ENCODE measurements at places on chromosomes 7 and 10. TPM values are rescaled to one million over a fixed set of nuclear protein-coding genes. Genes with fewer than 3 reads are reported as not detected.
A peak's percentile ranks its signal among the peaks of the same experiment; 100 is the strongest.

DNA sequence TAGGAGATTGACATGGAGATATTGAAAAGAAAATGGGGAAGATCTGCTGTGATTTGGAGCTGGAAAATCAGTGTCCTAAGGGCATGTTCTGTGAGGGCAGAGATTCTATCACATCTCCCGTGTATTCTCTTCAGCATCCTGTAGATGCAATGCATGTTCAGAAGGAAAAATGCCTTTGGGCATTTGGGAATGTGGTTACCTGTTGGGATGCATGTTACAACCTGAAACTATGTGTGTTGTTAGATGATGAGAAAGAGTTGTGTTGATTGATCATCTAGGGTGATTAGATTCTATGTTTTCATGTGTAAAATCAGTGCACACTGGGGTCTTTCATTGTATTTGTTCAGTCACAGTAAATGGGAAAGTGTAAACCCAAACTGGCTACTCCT, 14.7 kb downstream of the CUZD1 start:
- no peak for DNase-seq

DNA sequence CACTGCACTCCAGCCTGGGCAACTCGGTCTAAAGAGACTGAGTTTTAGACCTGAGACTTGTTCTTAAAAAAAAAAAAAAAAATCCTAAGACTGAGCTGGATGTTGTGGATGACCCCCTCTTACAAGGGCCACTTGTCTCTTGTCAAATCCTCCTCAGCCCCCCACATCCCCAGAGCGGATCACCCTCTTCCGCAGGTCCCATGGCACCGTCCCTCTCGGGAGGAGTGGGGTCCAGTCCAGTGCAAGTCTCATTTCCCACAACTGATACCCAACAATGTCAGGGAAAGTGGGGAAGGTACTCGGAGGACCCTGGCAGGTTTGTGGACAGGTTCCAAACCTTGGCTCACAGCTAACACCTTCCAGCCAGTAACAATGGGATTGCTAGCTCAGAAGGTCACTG, 100.3 kb downstream of the ELFN1 start:
- peak; percentile 14 for DNase-seq

DNA sequence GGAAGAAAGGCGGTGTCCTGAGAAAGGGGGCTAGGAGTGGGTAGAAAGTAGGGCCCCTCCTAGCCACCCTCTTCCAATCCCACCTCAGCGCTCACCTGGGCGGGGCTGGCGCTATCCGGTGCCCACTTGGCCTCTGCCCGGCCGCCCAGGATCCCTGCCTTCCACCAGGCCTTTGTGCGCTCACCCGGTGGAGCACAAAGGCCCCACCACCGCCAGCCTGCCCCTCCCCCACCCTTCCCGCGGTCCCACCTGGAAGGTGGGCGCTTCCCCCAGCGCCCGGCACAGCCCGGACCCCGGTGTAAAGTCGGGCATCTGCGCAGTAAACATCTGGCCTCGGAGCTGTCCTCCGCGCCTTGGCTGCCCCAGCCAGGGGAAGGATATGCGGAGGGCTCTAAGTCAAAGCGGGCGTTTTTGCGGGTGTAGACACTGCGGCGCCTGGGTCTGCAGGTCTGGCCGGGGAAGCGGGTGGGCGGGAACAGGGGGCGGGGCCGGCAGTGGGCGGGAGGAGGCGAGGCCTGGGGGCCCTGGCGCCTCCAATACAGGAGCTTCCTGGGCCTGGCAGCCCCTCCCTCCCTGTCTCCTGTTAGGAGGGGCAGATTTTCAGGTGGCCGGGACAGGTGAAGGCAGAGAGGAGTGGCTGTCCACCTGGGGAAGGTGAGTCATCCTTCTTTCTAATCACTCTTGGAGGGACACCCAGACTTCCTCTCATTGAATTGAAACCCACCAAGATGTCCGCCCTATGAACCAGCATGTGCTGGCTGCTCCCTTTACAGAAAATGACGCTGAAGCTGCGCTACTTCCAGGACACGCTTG, 49.3 kb downstream of the PNLIPRP2 start:
- peak; percentile 81 for DNase-seq

The ZNF789 gene
- 7.8 TPM for total RNA-seq

DNA sequence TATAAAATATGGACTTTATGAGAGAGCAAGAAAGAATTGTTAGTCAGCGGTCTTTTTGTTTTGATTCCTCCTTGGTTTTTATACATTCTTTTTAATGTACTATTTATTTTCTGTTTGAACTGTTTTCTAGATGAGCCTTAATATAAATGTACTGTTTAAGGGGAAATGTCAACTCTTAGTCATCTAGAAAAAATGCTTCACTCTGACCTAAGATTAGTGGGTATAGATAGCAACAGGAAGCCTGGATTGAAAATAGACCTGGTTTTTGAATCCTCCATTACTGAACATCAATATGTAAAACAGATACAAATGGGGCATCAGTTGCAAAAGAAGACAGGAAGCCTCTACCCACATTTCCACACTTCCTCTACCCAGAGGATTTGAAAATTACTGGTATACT, 87.8 kb downstream of the CHRM2 start:
- DNase-seq: no peak

- no peak for DNase-seq
These were observed 43.3 kb downstream of the ETV1 start for GRCh38 chr7:13946181-13946580.

The BMS1 gene
- total RNA-seq: 13.7 TPM

- no peak for DNase-seq
These were observed 269.3 kb downstream of the BICC1 start for GRCh38 chr10:58781873-58782488.

- DNase-seq: no peak
These were observed 49.8 kb downstream of the LHPP start for GRCh38 chr10:124511205-124512039.

DNA sequence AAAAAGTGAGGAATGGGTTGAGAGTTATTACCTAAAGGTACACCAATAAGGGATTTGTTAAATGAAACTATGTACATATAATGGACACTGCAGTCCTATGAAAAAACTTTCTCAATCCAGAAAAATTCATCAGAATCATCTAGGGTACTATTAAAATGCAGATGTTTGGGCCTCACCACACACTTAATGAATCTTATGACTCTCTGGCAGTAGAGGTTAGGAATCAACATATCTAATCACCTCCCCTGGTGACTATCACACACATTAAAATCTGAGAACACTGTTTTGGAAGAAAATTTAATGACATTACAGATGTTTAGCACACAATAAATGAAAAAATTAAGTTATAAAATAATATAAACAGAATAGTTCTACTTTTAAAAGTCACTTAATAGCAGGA, 32.1 kb downstream of the BAZ1B start:
- DNase-seq: no peak

The ASB10 gene
- total RNA-seq: not detected

The ZNF716 gene
- not detected for total RNA-seq

The CLIP2 gene
- total RNA-seq: 12.5 TPM

The ZNF804B gene
- total RNA-seq: not detected

The CRYGN gene
- 1.5 TPM for total RNA-seq

The WNT2 gene
- total RNA-seq: 0.45 TPM

DNA sequence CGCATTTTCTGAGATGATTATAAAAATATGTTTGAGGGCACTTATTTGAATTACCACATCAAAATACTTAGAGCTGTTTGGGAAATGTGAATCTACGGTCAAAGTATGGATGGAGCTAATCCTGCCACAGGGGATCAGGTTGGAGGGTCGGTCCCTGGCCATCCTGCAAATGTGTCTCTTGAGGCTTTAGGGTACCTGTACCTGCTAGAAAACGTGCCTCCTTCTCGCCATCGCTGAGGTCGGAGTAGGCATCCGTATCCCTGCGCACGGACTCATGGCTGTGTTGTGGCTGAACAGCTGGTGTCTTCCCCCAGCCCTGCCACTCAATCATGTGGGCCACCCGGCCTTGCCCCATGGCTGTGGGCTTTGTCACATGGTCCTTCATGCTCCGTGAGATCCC, 3.9 kb downstream of the FAM131B start:
- peak; percentile 74 for DNase-seq

The FANK1 gene
- total RNA-seq: 0.42 TPM

- no peak for DNase-seq
These were observed 12.3 kb upstream of the ENO4 start for GRCh38 chr10:116836902-116837523.

The RBP3 gene
- not detected for total RNA-seq

GRCh38 chr7:149196151-149196704, 882 bp downstream of the ZNF282 start:
- DNase-seq: no peak

Data from mesenteric fat pad (tissue), 1 donor.